Cortex of kidney (tissue), 1 donor: ENCODE measurements at places on chromosomes 3 and 15.

GRCh38 chr3:118059096-118059495 is 975.5 kb downstream of the IGSF11 start:
- no peak for DNase-seq

GRCh38 chr15:65176056-65176455 is 9.1 kb downstream of the CLPX start:
- DNase-seq, result no peak

DNA sequence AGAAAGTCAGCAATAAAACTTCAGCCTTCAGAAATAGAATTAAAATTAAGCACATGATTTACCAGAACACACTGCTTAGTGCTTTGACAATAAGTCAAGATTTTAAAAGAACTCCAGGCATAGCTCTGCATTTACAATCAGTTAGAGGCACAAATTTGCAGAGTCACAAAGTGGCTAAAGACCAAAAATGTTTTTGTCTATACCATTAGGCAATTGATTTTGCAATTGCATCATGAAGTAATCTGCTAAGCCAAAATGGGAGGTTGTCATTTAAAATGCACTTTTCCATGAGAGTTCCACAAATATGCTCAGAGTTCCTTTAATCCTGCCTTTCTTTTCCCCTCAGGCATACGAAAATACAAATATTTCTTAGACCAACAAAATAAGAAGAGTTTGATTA is 10.1 kb upstream of the DCP1A start:
- DNase-seq, result no peak

DNA sequence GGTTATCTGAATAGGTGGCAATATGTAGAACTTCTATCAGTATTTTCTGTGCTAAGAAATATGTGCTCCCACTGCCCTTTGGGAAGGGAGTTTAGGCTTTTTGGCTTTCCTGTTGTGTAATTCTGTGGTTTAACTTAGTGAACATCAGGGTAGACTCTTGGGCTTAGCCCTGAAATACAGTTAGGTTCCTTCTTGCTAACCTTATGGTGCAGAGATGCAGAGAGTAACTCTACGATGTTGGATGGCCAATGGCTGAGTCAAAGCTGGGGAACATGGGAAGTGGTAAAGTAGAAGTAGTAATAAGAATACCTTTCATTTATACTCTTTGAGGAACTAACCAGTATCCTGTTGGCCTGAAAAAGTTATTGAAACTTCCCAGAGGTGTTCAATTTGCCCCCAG is 80.8 kb upstream of the IL12A start:
- DNase-seq, result no peak

- DNase-seq, result no peak
These were observed 70.0 kb downstream of the UBE3A start for GRCh38 chr15:25368850-25369249.

- DNase-seq, result no peak
These were observed 57.4 kb downstream of the SLC6A11 start for GRCh38 chr3:10873415-10873814.

- DNase-seq, result no peak
These were observed 8.8 kb upstream of the CMC1 start for GRCh38 chr3:28232659-28233058.

DNA sequence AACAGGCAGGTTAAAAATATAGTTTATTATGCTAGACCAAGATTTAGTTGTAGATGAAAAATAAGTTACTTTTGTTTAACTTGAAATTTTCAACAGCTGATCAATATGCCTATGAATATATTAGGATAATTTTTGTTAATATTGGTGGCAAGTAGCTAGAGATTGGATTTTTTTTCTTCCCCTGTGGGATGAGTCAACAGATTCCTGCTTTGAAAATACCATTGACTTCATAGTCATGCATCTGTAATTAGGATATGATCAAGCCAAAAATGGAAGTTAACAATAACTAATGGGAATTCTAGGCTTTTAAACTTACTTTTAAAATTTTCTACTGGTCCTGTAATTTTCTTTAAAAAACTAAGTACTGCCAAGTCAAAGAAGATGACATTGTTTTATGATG is 211.7 kb downstream of the ZIC1 start:
- DNase-seq, result no peak
